ENCODE measurements at places on chromosomes 13 and 19. TPM values are rescaled to one million over a fixed set of nuclear protein-coding genes. Genes with fewer than 3 reads are reported as not detected.

DNA sequence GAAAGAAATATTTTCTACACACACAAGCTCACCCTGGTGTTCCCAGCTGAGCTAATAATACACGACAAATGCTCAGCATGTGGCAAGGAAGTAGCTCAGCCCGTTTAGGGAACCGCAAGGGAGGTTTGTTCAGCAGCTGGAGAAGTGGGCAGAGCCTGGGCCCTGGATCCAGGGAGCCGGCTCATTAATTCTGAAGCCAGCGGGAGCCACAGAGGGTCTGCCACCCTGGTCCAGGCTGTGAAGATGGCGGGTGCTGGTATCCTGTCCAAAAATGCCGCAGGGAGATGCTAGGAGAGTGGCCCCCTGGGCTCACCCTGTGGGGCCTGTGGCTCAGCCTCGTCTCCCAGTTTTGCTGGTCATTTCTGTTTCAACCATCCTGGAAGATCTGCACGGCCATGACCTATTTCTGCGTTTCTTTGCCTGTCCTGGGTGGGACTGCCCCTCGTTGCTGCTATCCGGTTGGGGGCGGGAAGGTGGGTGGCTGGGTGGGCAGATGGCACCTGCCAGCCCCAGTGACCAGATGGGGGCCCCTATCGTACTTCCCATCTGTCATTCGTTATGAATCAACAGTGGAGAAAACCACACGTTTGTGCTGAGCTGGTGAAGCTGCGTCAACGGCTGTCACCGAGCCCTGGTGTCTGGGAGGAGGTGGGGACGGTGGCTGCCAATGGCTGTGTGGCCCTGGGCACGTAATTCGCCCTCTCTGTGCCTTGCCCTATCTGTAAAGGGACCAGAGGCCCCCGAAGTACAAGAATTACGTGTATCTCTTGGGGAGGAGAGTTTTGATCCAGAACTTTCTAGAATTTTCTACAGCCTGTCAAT lies 2.7 kb upstream of the GNA15 start:
- DNase-seq = no peak

KLK2 gene
- not detected for total RNA-seq

DNA sequence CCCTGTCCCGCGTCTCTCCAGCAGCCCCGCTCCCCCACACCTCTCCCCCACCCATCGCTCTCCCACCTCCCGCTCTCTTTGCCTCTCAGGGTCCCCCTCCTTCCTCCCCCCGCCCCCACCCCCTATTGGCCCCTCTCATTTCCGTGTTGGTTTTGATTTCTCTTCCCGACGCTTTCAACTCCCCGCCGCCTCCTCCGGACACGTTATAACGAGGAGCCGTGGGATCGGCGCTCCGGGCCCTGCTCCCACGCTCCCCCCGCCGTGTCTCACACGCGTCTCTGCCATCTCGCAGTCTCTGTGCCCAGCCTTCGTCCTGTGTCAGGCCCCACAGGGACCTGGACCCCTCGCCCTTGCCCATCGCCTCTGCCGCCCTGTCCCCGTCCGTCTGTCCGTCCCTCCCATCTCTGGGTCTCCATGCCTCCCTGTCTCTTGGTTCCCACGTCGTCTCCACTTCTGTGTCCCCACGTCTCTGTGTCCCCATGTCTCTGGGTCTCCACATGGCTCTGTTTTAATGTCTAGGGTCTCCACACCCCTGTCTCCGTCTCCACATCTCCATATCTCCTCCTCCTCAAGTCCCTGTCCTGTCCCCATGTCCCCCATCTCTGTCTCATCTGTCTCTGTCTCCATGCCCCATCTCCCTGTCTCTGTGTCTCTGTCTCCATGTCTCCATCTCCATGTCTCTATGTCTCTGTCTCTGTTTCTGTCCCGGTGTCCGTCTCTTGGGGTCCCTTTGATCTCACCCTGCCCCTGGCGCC lies 13.1 kb downstream of the ERFL start:
- DNase-seq = no peak

DNA sequence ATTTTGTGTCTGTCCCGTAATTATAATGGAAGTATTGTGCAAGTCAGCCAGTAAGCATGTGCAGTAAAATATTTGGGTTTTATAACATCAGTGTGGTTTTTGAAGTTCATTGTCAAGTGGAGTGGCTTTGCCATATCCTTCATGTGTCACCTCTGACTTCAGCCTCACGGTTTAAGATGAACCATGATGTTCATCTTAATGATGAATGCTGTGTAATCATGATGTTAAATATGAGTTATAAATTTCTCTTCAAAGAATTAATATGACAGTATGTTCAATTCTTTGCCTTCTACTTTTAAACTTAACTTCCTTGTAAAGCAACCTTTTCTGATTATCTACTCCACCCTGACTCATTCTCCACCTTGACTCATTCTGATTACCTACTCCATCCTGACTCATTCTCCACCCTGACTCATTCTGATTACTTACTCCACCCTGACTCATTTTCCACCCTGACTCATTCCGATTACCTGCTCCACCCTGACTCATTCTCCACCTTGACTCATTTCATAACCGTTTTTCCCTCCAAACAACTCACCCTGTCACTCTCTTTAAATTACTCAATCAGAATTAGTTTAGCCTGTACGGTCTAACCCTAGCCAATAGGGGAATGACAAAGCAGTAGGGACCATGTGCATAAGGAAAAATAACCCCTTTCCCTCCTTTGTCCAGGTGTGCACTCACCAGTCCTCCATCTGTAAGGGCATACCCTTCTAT lies 50.3 kb upstream of the ANKRD10 start:
- DNase-seq = peak; percentile 29

DNA sequence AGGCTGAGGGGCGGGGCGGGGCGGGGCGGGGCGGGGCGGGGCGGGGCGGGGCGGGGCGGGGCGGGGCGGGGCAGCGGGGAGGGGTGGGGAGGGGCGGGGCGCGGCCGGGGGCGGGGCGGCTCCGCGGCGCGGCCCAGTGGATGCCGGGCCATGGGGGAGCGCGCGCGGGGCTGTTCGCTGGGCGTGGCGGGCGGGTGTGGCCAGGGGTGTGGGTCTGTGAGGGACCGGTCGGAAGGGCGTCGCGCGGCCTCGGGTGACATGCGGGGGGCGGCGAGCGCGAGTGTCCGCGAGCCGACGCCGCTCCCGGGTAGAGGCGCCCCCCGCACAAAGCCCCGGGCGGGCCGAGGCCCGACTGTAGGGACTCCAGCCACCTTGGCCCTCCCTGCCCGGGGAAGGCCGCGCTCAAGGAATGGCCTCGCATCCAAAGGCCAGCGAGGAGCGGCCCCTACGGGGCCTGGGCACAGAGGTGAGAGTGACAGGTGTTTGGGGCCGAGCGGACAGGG lies at the start of gene ZFP28:
ZFP28 (plus strand) TSS at position 188 of the 503 bp plus-strand sequence; CDS start at position 259, 71 bp downstream.
- no peak for DNase-seq

KXD1 gene
- 54.6 TPM for total RNA-seq

- DNase-seq = no peak
Observed at GRCh38 chr19:5631567-5632240, 8.8 kb downstream of the SAFB start.

ZNF99 gene
- not detected for total RNA-seq

AMH gene
- total RNA-seq = 0.64 TPM

- DNase-seq = no peak
Observed at GRCh38 chr19:3788996-3789778, 3.0 kb upstream of the MATK start.

DNA sequence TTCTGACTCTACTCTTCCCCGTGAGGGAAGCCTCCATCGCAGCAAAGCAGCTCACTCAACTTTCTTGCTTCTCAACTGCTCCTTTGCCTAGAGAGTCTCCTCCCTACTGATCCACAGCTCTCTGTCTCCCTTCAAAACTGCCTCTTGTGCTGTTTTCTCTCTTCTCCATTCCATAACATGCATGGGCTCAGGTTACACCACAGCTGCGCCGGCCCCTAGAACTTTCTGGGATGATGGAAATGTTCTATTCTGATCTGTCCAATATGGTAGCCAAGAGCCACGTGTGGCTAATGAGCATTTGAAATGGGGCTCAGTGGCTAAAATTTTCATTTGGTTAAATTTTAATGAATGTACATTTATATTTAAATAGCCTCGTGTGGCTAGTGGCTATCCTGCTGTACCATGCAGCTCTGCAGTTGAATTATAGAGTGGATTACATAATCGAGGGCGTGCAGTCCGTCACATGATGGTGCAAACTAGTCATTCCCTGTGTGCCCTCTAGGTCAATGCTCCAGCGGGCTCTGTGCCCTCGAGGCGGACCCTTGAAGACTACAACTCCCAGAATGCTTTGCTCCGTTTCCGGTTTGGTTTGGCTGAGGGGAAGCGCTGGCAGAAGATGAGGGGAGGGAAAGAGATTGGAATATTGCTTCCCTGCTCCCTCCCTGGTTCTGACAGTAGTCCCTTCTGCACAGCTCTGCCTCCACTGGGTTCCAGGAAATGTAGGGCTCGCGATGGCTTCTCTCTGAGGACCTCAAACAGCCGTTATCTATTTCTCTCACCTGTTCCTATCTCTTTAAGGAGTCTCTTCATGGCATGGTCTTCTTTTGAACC lies 109.8 kb downstream of the CACNA1A start:
- no peak for DNase-seq

GZMM gene
- total RNA-seq = not detected

- no peak for DNase-seq
Observed at GRCh38 chr19:3463714-3464586, 16.4 kb downstream of the SMIM24 start.

GRCh38 chr19:2048959-2049740 lies 1.9 kb downstream of the MKNK2 start:
- no peak for DNase-seq

- peak; percentile 57 for DNase-seq
Observed at GRCh38 chr19:47228168-47228936, 2.6 kb downstream of the BBC3 start.

GRCh38 chr13:45141369-45141768 lies 21.1 kb downstream of the GTF2F2 start:
- no peak for DNase-seq

GRCh38 chr13:29497137-29497654 lies 98.3 kb downstream of the SLC7A1 start:
- DNase-seq = no peak

DNA sequence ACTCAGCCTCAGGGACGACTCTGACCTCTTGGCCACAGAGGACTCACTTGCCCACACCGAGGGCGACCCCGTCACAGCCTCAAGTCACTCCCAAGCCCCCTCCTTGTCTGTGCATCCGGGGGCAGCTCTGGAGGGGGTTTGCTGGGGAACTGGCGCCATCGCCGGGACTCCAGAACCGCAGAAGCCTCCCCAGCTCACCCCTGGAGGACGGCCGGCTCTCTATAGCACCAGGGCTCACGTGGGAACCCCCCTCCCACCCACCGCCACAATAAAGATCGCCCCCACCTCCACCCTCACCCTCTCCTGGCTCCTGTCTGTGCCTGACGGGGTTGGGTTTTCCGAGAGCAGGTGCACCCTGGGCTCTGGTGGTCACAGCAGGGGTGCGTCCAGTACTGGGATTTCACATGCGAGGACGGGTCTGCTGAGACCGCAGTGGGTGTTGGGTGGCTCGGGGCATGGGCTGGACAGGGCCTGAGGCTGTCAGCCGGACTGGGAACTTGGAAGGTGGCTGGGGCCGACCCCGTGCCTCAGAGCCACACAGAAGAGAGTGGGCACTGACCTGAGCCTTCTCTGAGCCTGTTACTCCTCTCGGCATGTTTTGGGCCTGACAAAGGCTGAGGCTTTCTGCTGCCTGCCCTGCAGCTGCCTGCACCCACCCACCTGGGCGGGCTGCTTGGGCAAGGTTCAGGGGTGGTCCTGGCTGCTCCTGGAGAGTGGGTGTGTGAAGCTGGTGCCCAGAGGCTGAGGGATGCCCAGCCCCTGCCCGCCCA lies 6.3 kb upstream of the HCN2 start:
- DNase-seq = no peak

- DNase-seq = peak; percentile 85
Observed at GRCh38 chr19:49149652-49150105, 5.5 kb downstream of the HRC start.

GRCh38 chr13:71814806-71815360 lies 52.1 kb downstream of the DACH1 start:
- DNase-seq = no peak

DNA sequence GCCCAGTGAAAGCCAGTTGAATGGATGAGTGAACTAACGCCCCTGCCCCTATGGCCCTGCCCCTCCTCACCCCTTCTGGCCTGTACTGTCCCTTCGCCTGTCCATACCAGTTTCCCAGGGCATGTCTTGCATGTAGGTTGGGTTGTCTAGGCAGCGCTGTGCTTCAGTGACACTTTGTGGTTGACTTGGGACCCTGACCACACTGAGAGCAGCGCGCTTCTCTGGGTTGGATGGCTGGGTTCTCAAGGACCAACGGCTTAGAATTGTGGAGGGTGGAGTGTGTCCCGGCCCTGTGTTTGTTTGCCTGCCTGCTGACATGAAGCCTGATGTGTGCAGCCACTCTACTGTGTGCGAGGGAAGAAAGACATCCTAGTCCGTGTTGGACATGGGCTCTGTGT lies 15.8 kb downstream of the GATAD2A start:
- DNase-seq = no peak

GRCh38 chr13:37090912-37091311 lies 14.6 kb downstream of the CSNK1A1L start:
- DNase-seq = no peak

GRCh38 chr13:73835138-73835721 lies 299.0 kb downstream of the KLF12 start:
- peak; percentile 49 for DNase-seq

VSIG10L gene
- 0.13 TPM for total RNA-seq

ADM5 gene
- total RNA-seq = 0.26 TPM

ZNF728 gene
- total RNA-seq = not detected

DCLK1 gene
- 10.5 TPM for total RNA-seq

UBL5 gene
- 223 TPM for total RNA-seq

DNA sequence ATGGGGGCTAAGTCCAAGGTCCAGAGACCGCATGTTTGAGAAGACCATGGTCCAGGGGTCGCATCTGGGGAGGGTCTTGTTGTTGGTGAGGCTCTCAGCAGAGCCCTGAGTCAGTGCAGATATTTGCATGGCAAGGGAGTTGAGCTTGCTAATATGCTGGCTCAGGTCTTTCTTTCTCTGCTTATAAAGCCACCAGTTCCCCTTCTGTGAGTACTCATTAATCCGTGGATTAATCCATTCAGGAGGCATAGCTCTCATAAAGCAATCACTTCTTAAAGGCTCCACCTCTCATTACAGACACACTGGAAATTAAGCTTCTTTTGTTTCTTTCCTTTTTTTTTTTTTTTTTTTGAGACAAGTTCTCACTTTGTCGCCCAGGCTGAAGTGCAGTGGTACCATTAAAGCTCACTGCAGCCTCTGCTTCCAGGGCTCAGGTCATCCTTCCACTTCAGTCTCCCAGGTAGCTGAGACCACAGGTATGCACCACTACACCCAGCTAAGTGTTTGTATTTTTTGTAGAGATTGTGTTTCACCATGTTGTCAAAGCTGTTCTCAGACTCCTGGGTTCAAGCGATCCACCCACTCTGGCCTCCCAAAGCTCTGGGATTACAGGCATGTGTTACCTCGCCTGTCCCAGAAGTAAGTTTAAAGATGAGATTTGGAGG lies 216.4 kb downstream of the SLITRK5 start:
- no peak for DNase-seq

- DNase-seq = no peak
Observed at GRCh38 chr13:88919970-88920628, 1248.9 kb downstream of the SLITRK5 start.

GRCh38 chr13:112688560-112689302 lies 1.1 kb upstream of the ATP11A start:
- DNase-seq = no peak

- DNase-seq = no peak
Observed at GRCh38 chr13:70623239-70623638, 515.0 kb upstream of the KLHL1 start.

GRCh38 chr19:45451131-45451849 lies 16.5 kb upstream of the FOSB start:
- no peak for DNase-seq
